ENCODE measurements at places on chromosomes 2 and 18.

- no peak for DNase-seq
Observed at GRCh38 chr2:88187927-88188326, 17.8 kb downstream of the THNSL2 start.

GRCh38 chr2:96431319-96431718 lies 73.8 kb downstream of the NEURL3 start:
- no peak for DNase-seq

DNA sequence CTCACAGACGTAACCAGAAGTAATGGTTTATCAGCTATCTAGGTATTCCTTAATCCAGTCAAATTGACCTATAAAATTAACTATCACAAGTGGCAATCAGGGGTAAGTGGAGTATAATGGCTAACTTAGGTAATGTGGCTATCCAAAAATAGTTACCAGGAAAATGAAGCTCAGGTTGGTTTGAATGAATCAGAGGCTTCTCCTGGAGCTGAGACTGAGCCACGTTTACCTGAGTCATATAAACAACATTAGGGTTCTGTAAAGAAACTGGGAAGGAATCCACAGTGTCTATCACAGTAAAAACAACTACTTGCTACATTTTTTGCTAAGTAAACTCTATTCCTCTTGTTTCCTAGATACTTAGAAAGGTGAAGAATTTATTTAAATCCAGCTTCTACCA lies 236.0 kb upstream of the SPHKAP start:
- DNase-seq = no peak

DNA sequence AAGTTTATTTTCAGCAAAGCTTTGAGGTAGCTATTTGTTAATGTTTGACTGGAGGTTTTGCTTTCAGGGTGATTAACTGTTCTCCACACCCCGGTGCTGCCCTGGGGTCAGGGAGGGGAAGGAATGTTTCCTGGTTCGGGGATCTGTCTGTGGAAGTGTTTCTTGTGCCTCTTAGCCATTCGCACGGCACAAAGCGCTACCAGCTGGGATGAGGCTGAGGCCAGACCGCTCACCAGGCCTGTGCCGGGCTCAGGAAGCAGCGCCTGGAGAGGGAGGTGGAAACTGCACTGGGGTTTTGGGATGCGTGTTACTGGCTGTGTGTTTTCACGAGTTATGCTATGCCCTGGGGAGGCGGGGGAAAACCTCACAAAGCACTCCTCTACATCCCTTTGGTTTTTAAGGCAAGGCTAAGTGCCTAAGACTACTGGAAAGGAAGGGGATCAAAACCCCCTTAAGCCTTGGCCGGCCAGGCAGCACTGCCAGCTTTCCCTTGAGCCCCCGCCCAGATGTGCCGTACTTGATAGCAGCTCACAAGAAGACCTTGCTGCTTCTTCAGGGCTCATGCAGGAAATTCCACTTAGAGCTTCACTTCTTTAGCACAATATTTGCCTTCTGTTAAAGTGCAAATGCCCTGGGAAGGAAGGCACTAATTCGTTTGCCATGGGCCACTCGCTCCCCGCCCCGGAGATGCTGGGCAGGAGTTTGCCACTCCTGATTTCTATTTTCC lies 65.7 kb upstream of the CNGA3 start:
- DNase-seq = no peak

DNA sequence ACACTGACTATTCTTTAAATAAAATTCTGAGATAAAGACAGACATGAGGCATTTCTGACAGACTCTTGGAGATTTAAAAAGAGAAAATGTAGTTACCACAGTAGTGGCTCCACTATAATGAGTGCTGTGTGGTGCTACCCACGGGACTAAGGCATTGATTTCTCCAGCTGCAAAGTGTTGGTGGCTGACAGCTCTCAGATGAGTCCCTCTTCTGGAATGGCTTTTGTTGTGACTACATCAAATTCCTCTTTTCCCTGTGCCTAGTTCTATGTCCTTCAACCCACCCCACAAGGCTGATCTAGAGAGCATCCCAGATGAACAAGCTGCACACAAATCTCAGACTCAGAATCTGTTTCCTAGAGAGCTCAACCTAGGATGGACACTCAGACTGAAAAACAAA lies 884.8 kb upstream of the ZEB2 start:
- no peak for DNase-seq

- no peak for DNase-seq
Observed at GRCh38 chr2:241977557-241978300, 108.2 kb downstream of the RTP5 start.

DNA sequence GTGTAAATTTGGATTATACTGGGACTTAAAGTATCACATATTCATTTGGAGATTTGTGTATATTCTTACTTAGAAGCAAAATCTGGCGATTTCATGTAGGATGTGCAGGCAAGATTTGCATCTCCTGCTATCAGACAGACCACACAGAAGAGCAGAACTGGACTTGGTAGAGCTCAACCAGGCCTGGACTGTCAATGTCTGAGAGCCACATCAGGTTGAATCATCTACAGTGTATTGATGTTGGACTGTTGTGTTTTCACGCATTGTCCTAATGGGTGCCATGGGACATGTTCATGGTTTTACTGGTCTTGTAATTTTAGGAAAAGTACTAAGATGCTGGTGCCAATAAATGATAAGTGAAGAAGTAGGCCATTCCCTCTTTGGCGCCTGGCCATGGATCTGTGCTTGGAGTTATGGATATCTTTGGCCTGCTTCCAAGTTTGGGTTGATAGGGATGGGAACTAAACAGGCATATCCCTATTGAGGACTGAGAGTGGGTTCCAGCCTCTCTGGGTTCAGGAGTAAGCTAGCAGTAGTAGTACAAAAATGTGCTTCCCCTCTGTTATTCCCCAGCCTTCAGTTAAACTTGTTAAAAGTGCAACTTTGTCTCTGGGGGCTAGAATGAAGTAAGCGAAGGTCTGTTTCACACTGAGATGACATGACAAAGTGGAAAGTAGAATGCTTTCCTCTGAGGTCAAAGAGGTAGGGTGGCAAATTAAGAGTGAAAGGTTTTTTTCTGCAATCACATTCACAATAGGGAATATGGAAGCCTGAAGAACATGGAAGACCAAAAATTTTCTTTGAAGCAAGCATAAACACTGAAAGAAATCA lies 49.2 kb upstream of the NEMP2 start:
- DNase-seq = no peak

- DNase-seq = no peak
Observed at GRCh38 chr18:51655327-51655698, 457.8 kb upstream of the MEX3C start.

- no peak for DNase-seq
Observed at GRCh38 chr18:12394428-12394827, 13.3 kb upstream of the PRELID3A start.

GRCh38 chr2:33617989-33618388 lies 18.9 kb upstream of the FAM98A start:
- DNase-seq = no peak

GRCh38 chr2:6401301-6401700 lies 464.4 kb downstream of the CMPK2 start:
- DNase-seq = no peak

GRCh38 chr18:26356045-26356785 lies 130.0 kb downstream of the TAF4B start:
- no peak for DNase-seq

GRCh38 chr2:14303366-14304115 lies 329.0 kb upstream of the LRATD1 start:
- no peak for DNase-seq

DNA sequence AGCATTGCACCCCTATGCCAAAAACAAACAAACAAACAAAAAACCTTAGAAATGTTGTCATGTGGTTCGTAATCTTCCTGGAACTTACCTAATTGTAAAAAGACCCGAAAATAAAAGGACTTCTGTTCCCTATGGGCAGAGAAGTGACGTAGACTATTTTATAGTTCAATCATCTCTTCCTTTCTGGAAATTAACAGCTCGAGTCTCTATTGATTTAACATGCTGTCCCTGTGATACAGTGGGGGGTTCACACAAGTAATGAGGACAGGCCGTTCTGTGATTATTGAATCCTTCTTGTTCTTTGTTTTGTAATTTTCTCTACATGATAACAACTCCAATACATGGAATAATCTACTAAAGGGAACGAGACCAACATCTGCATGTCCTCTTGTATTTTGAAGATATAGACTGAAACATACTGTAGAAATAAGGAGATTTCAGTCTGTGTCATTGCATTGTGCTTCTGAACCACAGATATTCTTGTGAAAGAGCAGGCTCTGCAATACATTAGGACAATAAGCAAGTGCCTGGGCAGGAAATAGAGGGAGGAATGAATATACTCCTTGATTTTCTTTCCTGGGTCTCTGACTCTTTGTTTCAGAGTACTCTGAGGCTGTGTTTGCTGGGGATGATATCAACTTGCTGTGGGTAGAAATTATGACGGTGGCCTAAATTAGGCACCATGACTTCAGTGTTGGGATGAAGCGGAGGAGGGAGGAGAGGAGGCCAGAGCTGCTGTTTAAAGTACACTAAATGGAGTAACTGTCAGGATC lies 65.7 kb upstream of the PPM1B start:
- DNase-seq = no peak

- no peak for DNase-seq
Observed at GRCh38 chr2:177114712-177115111, 97.9 kb upstream of the HNRNPA3 start.

GRCh38 chr18:37937287-37937686 lies 371.7 kb upstream of the CELF4 start:
- no peak for DNase-seq

DNA sequence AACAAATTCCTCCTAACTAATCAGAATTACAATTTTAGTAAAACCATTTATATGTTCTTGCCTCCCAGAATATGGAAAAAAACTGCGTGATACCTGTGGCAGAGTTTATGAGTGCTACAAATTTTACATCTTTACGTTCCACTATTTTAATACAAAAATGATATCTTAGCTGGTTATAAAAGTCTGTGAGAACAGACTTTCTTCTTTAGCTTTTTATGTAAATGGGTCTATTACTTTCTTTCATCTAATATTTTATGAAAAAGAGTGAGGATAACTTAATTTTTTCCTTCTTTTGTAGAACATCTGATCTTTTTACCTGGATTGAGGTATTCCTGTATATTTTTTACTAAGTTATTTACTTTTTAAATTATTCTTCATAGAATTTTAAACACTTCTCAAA lies 22.1 kb upstream of the REG3A start:
- DNase-seq = no peak

- no peak for DNase-seq
Observed at GRCh38 chr18:74533666-74534065, 634 bp upstream of the CNDP1 start.

GRCh38 chr18:36073676-36074075 lies 6.3 kb upstream of the RPRD1A start:
- no peak for DNase-seq

- no peak for DNase-seq
Observed at GRCh38 chr2:197862246-197862955, 58.0 kb downstream of the PLCL1 start.

- no peak for DNase-seq
Observed at GRCh38 chr2:241613017-241613780, 23.8 kb downstream of the THAP4 start.

DNA sequence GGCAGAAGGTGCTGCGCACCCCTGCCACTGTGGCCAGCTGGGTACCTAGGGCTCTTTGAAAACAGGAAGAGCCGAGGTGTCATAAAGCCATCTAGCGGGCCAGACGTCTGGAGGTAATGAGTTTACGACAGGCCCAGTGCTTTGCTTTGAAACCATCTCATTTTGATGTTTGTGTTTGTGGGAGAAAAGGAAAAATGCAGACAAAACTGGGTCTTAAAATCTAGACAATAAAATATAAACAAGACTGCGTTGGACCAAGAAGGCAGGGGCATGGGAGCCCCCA lies 3.2 kb downstream of the HOXD9 start:
- DNase-seq = no peak

- DNase-seq = no peak
Observed at GRCh38 chr2:226845386-226846116, 9.7 kb downstream of the RHBDD1 start.

GRCh38 chr18:7954238-7954637 lies 387.1 kb downstream of the PTPRM start:
- DNase-seq = no peak

- no peak for DNase-seq
Observed at GRCh38 chr2:157470321-157470720, 26.4 kb upstream of the CYTIP start.

DNA sequence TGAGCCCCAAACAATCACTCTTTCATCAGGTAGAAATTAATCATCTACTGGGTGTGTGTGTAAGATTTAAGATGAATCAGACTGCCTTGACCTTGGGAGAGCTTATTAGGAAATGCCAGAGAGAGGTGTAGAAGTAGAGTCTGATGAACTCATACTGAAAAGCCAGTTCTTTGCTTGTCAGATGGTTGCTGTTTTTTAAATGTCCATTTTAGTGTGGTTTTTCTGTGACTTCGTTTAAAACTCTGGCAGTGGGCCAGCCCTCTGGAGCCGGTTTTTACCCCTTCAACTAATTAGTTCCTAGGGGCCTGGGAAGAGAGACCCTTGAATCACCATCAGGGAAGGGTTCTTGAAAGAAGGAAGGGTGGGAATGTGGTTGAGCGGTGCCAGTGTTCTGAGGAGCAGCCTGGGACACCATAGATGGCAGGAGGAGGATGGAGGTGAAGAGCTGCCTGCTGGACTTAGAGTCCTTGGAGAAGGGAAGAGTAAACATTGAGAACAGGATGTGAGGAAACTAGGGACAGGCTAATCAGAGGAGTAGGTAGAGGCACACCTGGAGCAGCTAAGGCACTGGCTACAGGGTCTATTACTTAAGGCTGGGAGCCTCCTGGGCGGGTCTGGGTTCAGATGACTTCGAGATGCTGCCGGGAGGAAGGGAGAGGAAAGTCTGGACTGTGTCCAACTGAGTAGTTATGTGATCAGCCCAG lies 66.1 kb downstream of the LRRFIP1 start:
- peak; percentile 81 for DNase-seq

GRCh38 chr2:134310107-134311079 lies 56.5 kb downstream of the MGAT5 start:
- no peak for DNase-seq

DNA sequence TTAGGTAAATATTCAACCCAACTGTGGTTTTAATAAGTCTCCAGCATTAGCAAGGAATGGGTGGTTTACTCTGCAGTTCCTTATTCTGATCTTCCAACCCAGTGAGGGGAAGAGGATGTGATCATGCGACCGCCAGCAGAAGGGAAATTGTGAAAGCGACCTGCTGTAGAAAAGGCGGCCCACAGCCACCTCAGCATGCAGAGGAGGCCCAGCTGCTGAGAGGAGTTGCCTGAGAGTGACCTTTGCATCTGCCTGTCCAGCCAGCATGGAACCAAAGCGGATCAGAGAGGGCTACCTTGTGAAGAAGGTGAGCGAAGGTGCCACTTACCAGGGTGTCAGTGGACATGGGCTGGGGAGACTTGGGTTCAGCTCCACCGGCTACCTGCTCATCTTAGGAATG lies at the start of gene PLEK:
TSS of gene PLEK (plus strand) at position 196 of the 400 bp plus-strand sequence. CDS start at position 266, 70 bp downstream.
- DNase-seq = peak; percentile 45

DNA sequence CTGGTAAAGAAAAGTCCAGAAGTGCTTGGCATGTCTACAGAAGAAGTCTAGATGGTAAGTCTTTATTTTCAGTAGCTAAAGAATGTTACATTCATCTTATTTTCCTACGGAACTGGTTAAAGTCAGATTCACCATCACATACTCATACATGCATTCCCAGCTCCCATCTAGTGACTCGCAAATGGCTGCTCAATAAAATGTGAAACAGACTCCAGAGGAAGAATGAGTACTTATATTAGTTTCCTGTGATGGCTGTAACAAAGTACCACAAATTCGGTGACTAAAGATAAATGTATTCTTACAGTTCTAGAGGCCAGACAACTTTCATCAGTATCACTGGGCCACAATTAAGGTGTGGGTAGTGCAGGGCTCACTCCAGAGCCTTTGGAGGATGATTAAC lies 797.2 kb downstream of the SATB2 start:
- no peak for DNase-seq

Measured in CD4-positive, alpha-beta T cell treated with Interleukin-2 at 100 ng/mL for 4 hours (primary cell).